HFF-Myc (cell line): ENCODE measurements at places on chromosomes 2 and 18.

DNA sequence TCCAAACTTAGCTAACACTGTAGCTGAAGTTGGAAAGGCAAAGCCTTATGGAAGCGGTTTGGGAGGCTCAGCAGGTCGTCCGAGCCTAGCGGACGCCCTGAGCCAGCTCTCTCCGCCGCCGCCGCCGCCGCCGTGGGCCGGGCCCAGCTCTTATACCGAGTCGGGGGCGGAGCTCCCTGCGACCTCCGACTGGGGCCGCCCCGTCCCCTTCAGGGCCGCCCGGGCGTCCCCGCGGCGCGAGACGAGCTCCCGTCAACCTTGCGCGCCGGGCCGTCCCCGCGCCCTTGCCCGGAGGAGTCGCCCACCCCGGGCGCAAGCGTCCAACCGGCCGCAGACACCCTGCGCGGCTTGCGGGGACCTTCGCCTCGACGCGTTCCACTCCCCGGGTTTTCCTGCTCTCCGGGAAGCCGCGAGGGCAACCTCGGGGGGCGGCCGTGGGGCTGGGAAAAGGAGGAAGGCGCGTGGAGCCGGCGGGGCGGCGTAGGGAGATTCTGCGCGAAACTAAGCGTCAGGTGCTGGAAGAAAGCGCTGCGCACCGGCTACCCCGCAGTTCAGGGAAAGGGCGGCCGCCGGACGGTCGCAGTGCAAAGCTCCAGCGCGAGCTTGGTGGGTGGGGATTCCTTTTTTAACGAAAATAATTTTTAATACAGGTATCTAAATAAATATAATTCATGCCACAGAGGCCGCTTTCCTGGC is at the start of gene SLC40A1:
Gene SLC40A1, minus strand, starts transcription at position 129 of the 696 bp plus-strand sequence. CDS start 326 bp downstream, outside the sequence.
- no peak for DNase-seq

GRCh38 chr2:18976168-18976961 is 382.1 kb downstream of the OSR1 start:
- peak; percentile 84 for DNase-seq

- DNase-seq = no peak
Measured at GRCh38 chr18:38940863-38941531, 1375.4 kb upstream of the CELF4 start.

DNA sequence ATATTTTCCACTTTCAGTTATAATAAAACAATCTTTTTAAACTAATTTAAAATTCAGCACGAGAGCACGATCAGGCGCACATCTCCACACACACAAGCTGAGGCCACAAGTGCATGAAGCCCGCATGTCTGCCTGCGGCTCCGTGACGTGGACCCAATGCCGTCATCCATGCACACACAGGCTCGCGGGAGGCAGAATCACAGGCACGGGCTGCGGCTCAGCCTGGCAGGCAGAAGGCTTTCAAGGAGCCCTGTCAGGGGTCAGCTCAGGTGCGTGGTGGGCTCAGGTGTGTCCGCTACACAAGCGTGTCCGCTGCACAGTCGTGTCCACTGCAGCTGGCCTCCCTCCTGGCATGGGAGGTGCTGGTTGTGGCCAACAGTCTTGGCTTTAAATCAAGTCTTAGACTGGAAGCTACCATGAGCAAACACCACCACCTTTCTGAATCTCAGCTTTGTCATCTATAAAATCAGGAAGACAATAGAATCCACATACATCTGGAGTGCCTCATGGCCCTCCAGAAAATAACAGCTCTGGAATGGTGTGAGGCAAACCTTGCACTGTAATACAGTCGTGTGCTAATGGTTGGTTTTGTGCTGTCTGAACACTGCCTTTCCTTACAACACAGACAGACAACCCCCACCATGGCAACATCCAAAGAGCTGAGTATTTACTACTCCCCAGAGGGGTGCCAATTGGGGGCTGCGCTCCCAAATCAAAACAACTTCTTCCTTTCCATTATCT is 210.1 kb downstream of the NDUFA10 start:
- DNase-seq = no peak

DNA sequence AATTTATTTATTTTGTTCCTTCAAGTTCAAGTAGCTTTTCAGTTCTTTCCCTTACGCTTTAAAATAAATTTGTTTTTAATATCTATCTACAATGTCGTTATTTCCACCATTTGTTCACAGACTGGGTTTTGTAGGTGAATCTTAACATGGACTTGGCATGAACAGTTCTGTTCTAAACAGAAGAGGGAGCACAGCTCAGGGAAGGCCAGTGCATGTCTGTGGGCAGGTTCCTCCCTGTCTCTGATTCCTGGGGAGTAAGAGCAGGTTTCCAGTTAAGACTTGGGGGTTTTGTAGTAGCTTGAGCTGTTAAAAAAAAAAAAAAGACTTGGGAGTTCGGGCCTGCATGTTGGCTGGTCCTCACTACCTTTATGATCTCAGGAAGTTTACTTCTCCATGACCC is 11.1 kb downstream of the TTL start:
- no peak for DNase-seq

DNA sequence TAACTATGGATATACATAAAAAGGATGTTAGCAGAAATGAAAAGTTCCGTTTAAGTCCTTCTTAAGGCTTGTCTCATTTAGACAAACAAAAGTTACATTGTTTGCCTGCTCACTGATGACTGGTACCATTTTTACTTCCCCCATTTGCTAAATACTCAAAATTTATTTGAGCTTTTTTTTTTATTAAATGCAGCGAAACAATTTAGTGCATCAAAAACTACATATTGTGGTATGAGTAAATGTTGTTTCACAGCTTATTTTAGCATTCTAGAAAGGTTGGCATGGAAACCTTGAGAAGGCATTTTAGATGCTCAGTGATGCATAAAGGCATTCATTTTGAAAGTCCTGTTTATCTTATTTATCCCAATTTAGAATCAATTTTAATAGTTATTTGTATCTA is 100.0 kb downstream of the MAP2 start:
- no peak for DNase-seq

- no peak for DNase-seq
Measured at GRCh38 chr2:17911491-17912260, 33.2 kb downstream of the KCNS3 start.

GRCh38 chr18:36572135-36572856 is 256.5 kb downstream of the TPGS2 start:
- no peak for DNase-seq

DNA sequence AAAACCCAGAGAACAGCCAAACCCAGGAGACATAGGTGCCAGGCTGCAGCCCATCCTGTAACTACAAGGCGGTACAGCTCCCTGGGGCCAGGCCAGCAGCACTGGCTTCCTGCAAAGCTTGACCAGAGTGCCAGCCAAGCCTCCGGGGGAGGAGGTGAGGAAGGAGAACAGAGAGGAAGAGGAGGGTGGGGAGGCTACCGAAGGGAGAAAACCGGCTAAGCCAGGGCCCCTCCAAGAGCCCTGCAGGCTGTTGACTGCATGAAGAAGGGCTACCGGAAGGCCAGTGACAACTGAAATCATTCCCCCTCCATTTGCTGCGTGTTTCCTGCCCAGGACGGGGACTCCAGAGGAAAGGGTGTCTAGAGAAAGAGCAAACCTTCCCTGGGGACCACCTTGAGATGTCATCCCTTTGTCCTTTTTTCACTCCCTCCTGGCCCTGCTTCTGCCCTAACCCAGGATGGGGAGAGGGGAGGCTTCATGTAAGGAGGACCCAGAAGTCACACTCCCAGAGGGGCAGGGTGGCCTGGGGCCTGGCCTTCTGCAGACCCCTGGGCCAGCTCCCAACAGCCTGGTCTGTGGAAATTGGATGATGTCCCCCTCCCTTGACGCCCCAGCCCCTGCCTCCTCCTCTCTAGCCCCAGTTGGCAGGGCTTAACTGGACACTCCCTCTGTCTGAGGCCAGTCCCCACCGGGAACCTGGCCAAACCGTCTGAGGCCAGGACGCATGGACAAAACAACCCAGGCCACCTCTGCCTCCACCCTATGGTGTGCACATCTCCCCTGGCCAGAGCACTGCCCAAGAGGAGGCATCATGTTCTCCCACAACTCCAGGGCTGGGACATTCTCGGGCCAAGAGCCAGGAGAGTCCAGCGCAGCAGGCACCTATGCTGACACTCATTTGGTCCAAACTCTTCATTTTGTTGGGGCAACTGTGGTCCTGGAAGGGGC is 207.8 kb downstream of the CYP26B1 start:
- no peak for DNase-seq

- no peak for DNase-seq
Measured at GRCh38 chr2:26649322-26649721, 8.2 kb upstream of the CIB4 start.

DNA sequence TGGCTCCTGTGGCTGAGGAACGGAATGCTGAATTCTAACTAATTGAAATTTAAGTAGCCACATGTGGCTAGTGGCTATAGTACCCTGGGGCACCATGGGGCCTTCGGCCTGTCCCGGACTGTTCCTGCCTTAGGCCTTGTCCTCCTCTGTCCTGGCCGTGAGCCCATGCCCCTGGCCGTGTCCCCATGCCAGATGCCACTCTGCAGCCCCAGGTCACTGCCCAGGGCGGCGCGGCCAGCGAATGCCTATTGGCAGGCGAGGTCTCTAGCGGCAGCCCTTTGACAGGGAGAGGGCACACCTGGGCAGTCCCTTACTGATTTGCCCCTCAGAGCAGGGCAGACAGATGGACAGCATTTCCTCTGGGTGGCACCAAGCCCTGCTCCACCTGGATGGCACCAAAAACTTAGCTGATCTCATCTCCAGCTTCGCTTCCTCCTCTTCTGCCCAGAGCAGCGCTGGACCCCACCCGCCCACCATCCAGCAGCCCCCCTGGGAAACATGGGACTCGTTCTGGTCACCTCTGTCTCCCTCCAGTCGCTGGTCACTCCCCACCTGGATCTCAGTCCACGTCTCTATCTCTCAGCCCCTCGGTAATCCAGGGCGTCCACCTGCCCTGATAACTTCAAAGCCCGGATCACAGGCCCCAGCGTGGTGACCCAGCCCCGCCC is 1.1 kb upstream of the DGKD start:
- DNase-seq = no peak

GRCh38 chr2:225495706-225496105 is 96.2 kb downstream of the NYAP2 start:
- no peak for DNase-seq

GRCh38 chr2:221124532-221125240 is 447.4 kb downstream of the EPHA4 start:
- DNase-seq = no peak

GRCh38 chr2:224319750-224320149 is 82.2 kb downstream of the FAM124B start:
- DNase-seq = no peak

DNA sequence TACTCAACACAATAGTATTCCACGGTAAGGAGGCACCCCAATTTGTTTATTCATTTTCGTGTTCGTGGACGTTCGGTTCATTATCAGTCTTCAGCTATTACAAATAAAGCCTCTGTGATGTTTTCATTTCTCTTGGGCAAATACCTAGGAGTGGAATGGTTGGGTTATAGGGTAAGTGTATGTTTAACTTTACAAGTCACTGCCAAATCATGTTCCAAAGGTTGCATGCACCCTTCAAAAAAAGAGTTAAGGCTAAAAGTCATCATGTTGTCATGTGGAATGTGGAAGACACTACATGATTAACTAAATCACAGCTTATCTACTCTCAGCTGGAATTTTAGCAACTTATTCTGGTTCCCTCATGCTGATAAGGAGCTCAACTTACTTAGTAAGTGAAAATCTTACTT is 15.8 kb downstream of the INO80C start:
- DNase-seq = no peak

DNA sequence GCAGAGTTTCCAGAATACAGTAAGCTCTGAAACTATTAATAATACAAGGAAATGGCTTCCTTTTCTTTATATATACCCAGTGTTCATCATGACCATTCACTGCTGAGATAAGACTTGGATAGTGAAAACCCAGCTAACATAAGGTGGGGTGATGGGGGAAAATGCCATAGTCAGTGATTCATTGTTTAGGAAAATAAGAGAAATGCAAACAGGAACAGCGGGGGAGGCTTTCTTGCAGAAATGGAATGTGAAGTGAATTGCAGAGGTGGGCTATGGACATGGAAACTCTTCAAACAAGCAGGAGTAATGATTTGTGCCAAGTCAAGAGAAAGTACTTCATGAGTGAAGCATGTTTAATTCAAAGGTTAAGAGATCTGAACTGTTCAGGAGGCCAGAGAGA is 519.4 kb downstream of the TDRD15 start:
- no peak for DNase-seq

GRCh38 chr2:164868563-164869419 is 27.2 kb upstream of the COBLL1 start:
- no peak for DNase-seq

DNA sequence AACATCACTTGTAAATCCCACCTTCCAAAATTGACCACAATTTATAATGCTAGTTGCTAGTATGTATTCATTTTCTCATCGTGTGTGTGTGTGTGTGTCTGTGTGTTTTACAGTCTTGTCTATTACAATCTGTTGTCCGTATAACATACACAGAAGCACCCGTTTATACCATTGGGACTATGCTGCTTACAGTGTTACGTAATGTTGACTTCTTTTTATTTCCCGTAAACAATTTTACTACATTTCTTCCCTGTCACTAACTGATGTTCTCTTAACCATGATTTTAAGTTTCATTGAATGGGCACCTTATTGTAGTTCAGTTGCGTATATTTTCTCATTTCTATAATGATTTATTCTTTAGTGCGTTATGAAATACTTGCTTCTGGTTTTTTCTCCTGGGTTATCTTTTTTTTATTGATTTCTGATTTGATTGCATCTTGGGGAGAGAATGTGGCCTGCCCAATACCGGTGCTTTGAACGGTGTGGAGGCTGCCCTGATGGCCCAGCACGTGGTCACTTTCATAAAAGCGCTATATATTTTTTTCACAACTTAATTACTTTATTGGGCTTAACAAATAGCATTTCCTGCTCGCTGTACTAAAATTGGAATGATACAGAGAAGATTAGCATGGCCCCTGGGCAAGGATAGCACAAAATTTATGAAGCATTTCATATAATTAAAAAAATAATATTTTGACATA is 14.5 kb upstream of the ASB1 start:
- no peak for DNase-seq

GRCh38 chr2:34738691-34739090 is 1139.6 kb upstream of the FAM98A start:
- no peak for DNase-seq

- DNase-seq = no peak
Measured at GRCh38 chr2:217527590-217528202, 475.1 kb downstream of the TNS1 start.

DNA sequence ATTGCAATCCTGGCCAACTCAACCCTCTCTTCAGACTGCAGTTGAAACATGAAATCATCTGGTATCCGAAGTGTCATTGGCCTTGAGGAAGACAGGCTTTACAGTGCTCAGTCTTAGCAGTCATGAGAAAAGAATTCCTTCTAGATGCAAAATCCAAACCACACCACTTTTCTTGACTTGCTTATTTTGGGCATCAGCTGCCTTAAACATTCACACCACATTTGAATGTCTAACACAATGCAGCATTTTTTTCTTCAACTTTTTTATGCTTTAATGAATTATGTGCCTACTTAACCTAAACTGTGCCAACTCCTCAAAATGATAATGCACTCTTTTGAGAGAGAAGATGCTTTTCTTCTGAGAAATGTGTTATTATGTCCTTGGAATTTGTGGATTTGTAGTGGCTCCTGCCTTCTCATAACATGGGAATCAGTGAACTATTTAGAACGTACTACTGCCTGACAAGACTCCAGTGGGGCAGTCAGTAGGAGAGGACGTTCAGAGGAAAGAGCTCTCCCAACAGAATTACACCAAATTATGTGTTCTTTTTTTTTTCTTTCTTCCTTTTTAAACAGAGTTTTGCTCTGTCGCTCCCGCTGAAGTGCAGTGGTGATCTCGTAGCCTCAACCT is 3.2 kb upstream of the FAM98A start:
- DNase-seq = no peak
